ENCODE measurements at places on chromosomes 5 and 9. TPM values are rescaled to one million over a fixed set of nuclear protein-coding genes. Genes with fewer than 3 reads are reported as not detected.

DNA sequence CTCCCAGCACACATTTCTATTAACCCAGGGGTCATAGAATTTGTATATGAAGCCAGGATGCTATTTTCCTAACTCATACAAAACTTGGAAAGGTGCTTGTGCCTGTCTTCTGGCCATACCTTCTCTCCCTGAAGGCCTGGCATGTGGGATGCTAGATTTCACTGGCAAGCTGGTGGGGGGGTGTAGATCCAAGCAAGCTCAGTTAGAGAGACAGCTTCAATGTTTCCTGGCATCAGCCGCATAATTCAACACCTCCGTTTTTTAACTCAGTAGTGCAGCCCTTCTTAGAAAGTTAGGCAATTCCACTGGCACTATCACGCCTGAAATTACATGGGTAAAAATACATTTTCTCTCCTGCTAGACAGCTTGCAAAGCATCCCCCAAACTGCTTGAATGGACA, 51.8 kb downstream of the MEGF10 start:
- no peak for DNase-seq

DNA sequence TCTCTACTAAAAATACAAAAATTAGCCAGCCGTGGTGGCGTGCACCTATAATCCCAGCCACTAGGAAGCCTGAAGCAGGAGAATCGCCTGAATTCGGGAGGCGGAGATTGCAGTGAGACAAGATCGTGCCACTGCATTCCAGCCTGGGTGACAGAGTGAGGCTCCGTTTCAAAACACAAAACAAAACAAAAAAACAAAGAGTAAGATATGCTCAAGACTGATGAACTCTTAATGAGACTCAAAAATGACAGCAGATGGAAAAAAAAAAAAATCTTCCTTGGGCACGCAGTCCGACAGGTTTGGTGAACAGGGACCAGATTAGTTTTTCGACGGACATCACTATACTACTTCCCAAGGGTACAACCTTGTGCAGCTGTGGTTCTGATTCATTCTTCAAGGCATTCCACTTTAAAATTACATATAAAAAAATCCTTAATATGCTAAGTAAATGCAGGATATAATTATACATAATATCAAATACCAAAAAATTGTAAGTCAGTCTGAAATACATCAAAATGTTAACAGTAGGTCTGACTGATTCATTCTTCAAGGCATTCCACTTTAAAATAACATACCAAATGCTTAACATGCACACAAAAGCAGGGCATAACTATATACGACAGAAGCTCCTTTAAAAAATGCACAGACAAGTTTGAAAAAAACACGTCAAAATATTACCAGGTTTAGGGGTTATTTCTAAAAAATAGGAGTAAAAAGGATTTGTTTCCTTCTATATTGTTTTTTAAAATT, 12.3 kb downstream of the PSIP1 start:
- no peak for DNase-seq

GRCh38 chr5:72651109-72651508, 143.9 kb upstream of the ZNF366 start:
- DNase-seq: no peak

GRCh38 chr9:114619191-114619761, 8.2 kb downstream of the TMEM268 start:
- DNase-seq: peak; percentile 52

- peak; percentile 94 for DNase-seq
Measured at GRCh38 chr5:113081881-113082546, 105.4 kb downstream of the DCP2 start.

- no peak for DNase-seq
Measured at GRCh38 chr5:14316471-14316870, 173.3 kb downstream of the TRIO start.

ENTPD2 gene
- polyA plus RNA-seq: 0.03 TPM

HACD4 gene
- polyA plus RNA-seq: 1.3 TPM

Measured in endothelial cell of umbilical vein (primary cell).